Breast epithelium (tissue), 4 donors: ENCODE measurements at places on chromosomes 2 and 18. TPM values are rescaled to one million over a fixed set of nuclear protein-coding genes. Genes with fewer than 3 reads are reported as not detected.

MAL gene
- total RNA-seq, result 2.3 TPM

- no peaks in the 10 kb centered on the region for H3K4me1 ChIP-seq
- no peaks in the 10 kb centered on the region for H3K27me3 ChIP-seq
- H3K36me3 ChIP-seq, result no peaks in the 10 kb centered on the region
- H3K27ac ChIP-seq, result no peak overlapping the region
- no peak for DNase-seq
- no peak overlapping the region for H3K4me3 ChIP-seq
Measured at GRCh38 chr2:240624011-240624949, 1.0 kb upstream of the GPR35 start.

DNA sequence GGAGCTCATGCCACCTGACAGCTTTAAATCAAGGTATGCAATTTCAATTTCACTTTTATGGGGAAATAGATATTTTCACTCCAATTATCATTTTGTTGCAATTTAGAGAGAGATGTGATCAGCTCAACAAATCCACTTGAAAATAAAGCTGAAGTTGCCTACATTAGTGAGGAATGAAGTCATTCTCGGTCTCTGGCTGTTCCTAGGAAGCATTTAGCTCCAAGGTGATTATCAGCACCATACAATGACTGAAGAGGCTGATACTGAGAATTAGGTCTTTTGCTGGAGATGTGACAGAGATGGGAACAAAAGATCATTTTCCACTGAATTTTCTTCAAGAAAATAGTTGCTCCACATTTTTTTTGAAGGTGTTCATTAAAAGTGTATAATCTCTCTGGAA, 1303.7 kb downstream of the DPP10 start:
- no peaks in the 10 kb centered on the region for H3K36me3 ChIP-seq
- no peaks in the 10 kb centered on the region for H3K27me3 ChIP-seq
- no peak for DNase-seq

CD8A gene
- 3.2 TPM for total RNA-seq

CCDC148 gene
- total RNA-seq, result 4.6 TPM

ITGB6 gene
- total RNA-seq, result 46.1 TPM

DNA sequence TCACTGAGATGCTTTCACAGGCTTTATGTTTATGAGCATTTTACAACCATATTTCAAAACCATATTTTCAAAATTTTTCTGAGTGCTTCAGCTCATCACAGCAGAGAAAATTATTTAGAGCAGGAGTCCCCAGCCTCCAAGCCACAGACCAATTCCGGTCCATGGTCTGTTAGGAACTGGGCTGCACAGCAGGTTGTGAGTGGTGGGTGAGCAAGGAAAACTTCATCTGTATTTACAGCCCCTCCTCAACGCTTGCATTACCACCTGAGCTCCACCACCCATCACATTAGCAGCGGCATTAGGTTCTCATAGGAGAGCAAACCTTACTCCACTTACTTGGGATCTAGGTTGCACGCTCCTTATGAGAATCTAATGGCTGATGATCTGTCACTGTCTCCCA, 165.6 kb downstream of the SEPTIN10 start:
- no peaks in the 10 kb centered on the region for H3K4me1 ChIP-seq
- H3K27me3 ChIP-seq, result no peaks in the 10 kb centered on the region
- H3K4me3 ChIP-seq, result no peak overlapping the region
- no peak for DNase-seq
- no peaks in the 10 kb centered on the region for H3K36me3 ChIP-seq

DNA sequence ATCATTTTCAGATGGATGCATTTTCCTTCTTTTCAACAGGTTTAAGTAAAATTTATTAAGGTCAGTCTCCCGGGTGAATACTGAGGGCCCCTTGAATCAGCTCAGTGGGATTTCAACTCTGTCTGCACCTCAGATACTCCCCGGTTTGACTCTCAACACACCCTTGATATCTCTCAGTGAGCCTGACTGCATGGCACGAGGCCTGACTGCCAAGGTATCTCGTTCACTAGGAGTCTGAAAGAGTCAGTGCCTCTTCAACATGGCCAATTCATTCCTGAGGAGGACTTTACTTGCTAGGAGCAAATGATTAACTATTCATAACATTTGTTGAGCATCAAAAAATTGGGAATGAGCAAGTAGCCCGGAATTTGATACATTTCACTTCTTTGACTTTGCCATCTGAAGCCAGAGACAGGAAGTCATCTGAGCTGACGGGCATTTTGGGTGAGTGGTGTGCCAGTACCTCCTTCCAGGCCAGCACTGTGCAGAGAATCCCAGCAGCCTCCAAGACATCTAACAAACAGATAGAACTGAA, 81.0 kb downstream of the VAPA start:
- no peaks in the 10 kb centered on the region for H3K4me1 ChIP-seq
- no peak overlapping the region for H3K4me3 ChIP-seq
- H3K27ac ChIP-seq, result no peak overlapping the region
- H3K27me3 ChIP-seq, result no peaks in the 10 kb centered on the region

GRCh38 chr18:77006305-77007175, 126.0 kb downstream of the MBP start:
- H3K27ac ChIP-seq, result no peak overlapping the region
- H3K27me3 ChIP-seq, result no peaks in the 10 kb centered on the region
- H3K4me1 ChIP-seq, result no peaks in the 10 kb centered on the region
- H3K4me3 ChIP-seq, result no peak overlapping the region

PLGLB1 gene
- 8.8 TPM for total RNA-seq

GRCh38 chr2:8659092-8659734, 22.6 kb upstream of the ID2 start:
- H3K4me1 ChIP-seq, result no peaks in the 10 kb centered on the region
- no peaks in the 10 kb centered on the region for H3K27me3 ChIP-seq
- H3K36me3 ChIP-seq, result no peaks in the 10 kb centered on the region

DNA sequence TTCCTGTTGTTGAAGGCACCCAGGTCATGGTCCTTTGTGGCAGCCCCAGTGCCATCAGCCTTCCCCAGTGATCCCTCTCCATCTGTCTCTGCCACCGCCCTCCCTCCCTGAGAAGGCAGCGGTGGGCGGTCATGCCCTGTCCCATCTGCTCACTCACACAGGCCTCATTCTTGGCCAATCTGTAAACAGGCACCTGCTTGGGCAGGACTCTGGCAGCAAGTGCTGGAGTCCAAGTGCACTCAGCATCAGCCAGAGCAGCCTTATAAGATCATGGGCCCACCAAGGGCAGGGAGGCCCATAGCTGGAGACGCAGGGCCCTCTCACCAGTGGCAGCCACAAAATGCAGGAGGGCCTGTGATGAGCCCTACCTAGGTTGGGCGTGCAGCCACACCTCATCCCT, 140.9 kb downstream of the TWIST2 start:
- no peak overlapping the region for H3K4me3 ChIP-seq
- H3K27ac ChIP-seq, result no peak overlapping the region
- no peaks in the 10 kb centered on the region for H3K36me3 ChIP-seq
- no peaks in the 10 kb centered on the region for H3K27me3 ChIP-seq

RPRD1A gene
- 76.8 TPM for total RNA-seq

PTRHD1 gene
- total RNA-seq, result 37.9 TPM

GRCh38 chr18:63236406-63236805, 83.2 kb downstream of the BCL2 start:
- no peaks in the 10 kb centered on the region for H3K27me3 ChIP-seq
- no peaks in the 10 kb centered on the region for H3K36me3 ChIP-seq

RGPD3 gene
- total RNA-seq, result 1.6 TPM

- H3K27ac ChIP-seq, result no peak overlapping the region
- H3K27me3 ChIP-seq, result no peaks in the 10 kb centered on the region
- no peak for DNase-seq
- H3K36me3 ChIP-seq, result peaks cover 6% of the 10 kb centered on the region
- no peak overlapping the region for H3K4me3 ChIP-seq
Measured at GRCh38 chr2:161204846-161205245, 44.6 kb downstream of the TANK start.

IMPACT gene
- 33.7 TPM for total RNA-seq

GRCh38 chr2:180291060-180291459, 284.0 kb upstream of the CWC22 start:
- no peaks in the 10 kb centered on the region for H3K4me1 ChIP-seq
- H3K27ac ChIP-seq, result no peak overlapping the region
- no peaks in the 10 kb centered on the region for H3K36me3 ChIP-seq
- no peaks in the 10 kb centered on the region for H3K27me3 ChIP-seq
- DNase-seq, result no peak
- no peak overlapping the region for H3K4me3 ChIP-seq

SCG2 gene
- total RNA-seq, result 0.32 TPM

SMAD2 gene
- 101 TPM for total RNA-seq

DNA sequence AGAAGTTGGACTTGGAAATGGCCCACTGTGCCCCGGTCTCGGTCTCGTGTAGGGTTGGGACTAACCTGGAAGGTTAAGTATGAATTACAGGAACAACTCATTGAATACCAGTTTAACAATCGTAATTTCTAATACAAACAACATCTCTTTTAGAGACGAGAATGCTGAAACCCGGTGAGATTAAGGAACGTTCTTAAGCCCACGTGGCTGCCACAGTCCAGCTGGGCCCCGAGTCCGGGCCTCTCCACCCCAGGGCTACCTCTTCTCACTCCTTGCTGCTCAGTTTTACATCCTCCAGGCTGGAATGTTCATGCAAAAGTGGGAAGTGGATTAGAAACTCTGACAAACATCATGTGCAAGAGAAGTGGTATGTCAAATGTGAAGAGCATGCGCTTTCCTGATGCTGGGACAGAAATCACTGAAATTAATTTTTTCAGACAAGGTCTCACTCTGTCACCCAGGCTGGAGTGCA, 29.4 kb downstream of the NGEF start:
- H3K27ac ChIP-seq, result no peak overlapping the region
- no peaks in the 10 kb centered on the region for H3K36me3 ChIP-seq
- no peak overlapping the region for H3K4me3 ChIP-seq
- no peaks in the 10 kb centered on the region for H3K27me3 ChIP-seq
- peak; percentile 20 for DNase-seq
- no peaks in the 10 kb centered on the region for H3K4me1 ChIP-seq

GRCh38 chr18:32378705-32379104, 92.0 kb downstream of the GAREM1 start:
- no peaks in the 10 kb centered on the region for H3K27me3 ChIP-seq
- no peak for DNase-seq
- no peaks in the 10 kb centered on the region for H3K36me3 ChIP-seq
- peaks cover 3% of the 10 kb centered on the region for H3K4me1 ChIP-seq
- no peak overlapping the region for H3K4me3 ChIP-seq
- no peak overlapping the region for H3K27ac ChIP-seq

ACAA2 gene
- 67.9 TPM for total RNA-seq

GKN2 gene
- not detected for total RNA-seq

SERPINB11 gene
- not detected for total RNA-seq

PROC gene
- not detected for total RNA-seq

GRCh38 chr2:29879456-29879855, 41.9 kb downstream of the ALK start:
- H3K27me3 ChIP-seq, result no peaks in the 10 kb centered on the region
- DNase-seq, result no peak
- no peak overlapping the region for H3K27ac ChIP-seq
- no peaks in the 10 kb centered on the region for H3K4me1 ChIP-seq
- H3K36me3 ChIP-seq, result no peaks in the 10 kb centered on the region
- no peak overlapping the region for H3K4me3 ChIP-seq

GRCh38 chr2:45009303-45009927, at the start of gene SIX2:
Gene SIX2 (minus strand): TSS chr2:45009452. CDS start chr2:45009110, 342 bp downstream.
- peak within 1 kb of the TSS; percentile 54 for H3K27ac ChIP-seq
- peaks cover 72% of the 10 kb centered on the region for H3K27me3 ChIP-seq
- no peaks in the 10 kb centered on the region for H3K36me3 ChIP-seq
- peak; percentile 80 for DNase-seq
- H3K4me1 ChIP-seq, result peaks cover 6% of the 10 kb centered on the region

DNA sequence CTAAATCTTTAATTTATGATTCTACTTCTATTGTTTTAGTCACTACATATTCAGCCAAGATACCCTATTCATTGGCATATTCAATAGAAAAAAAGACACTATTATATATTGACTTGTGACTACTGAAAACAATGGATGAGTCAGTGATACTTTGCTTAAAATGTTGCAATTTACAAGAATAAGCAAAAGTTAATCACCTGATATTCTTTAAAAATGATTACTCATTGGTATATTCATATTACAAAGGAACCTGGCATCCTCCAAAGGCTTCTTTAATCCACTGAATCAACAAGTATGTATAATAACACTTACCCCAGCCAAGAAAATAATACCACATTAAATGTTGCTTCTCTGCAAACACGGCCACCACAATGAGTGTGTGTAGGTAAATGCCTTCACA, 87.8 kb downstream of the CALCRL start:
- no peak overlapping the region for H3K27ac ChIP-seq
- no peaks in the 10 kb centered on the region for H3K4me1 ChIP-seq
- DNase-seq, result no peak

- no peaks in the 10 kb centered on the region for H3K27me3 ChIP-seq
- no peak overlapping the region for H3K27ac ChIP-seq
- no peaks in the 10 kb centered on the region for H3K36me3 ChIP-seq
- DNase-seq, result no peak
- no peaks in the 10 kb centered on the region for H3K4me1 ChIP-seq
Measured at GRCh38 chr18:62109676-62110075, 77.2 kb downstream of the PIGN start.

GRCh38 chr18:49094979-49095632, 144.3 kb upstream of the SMAD7 start:
- DNase-seq, result no peak
- H3K27ac ChIP-seq, result no peak overlapping the region
- no peaks in the 10 kb centered on the region for H3K27me3 ChIP-seq
- H3K4me1 ChIP-seq, result no peaks in the 10 kb centered on the region

GRCh38 chr18:59140302-59140885, 710 bp downstream of the SEC11C start:
- H3K4me3 ChIP-seq, result peak overlapping the region; percentile 79
- peak overlapping the region; percentile 95 for H3K27ac ChIP-seq
- peak; percentile 17 for DNase-seq
- H3K36me3 ChIP-seq, result no peaks in the 10 kb centered on the region
- H3K4me1 ChIP-seq, result no peaks in the 10 kb centered on the region
- H3K27me3 ChIP-seq, result no peaks in the 10 kb centered on the region

TRIM54 gene
- total RNA-seq, result 0.15 TPM

LRRTM4 gene
- total RNA-seq, result 1.6 TPM

ENOSF1 gene
- 96.0 TPM for total RNA-seq
